ENCODE measurements at places on chromosomes 11 and 22.

DNA sequence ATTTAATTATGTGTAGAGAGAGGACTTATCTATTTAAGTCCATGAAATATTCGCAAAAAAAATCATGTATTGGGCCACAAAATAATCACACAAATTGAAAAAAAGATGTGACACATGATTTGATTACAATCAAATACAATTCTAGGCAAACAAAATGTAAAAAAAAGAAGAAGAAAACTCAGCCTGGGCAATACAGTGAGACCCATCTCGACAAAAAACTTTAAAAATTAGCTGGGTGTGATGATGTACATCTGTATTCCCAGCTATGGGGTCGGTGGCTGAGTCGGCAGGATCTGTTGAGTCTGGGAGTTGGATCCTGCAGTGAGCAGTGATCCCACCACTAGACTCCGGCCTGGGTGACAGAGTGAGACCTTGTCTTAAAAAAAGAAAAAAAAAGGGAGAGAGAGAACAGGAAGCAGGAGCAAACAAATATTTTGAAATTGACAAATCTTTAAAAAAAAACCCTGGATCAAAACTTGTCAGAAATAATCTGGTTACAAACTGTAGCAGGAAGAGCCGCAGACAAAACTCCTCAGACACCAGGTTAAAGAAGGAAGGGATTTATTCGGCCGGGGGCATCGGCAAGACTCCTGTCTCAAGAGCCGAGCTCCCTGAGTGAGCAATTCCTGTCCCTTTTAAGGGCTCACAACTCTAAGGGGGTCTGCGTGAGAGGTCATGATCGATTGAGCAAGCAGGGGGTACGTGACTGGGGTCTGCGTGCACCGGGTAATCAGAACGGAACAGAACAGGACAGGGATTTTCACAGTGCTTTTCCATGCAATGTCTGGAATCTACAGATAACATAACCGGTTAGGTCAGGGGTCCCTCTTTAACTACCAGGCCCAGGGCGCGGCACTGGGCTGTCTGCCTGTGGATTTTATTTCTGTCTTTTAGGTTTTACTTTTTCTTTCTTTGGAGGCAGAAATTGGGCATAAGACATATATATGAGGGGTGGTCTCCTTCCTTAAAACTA is 3.3 kb upstream of the TYMP start:
- DNase-seq: no peak

DNA sequence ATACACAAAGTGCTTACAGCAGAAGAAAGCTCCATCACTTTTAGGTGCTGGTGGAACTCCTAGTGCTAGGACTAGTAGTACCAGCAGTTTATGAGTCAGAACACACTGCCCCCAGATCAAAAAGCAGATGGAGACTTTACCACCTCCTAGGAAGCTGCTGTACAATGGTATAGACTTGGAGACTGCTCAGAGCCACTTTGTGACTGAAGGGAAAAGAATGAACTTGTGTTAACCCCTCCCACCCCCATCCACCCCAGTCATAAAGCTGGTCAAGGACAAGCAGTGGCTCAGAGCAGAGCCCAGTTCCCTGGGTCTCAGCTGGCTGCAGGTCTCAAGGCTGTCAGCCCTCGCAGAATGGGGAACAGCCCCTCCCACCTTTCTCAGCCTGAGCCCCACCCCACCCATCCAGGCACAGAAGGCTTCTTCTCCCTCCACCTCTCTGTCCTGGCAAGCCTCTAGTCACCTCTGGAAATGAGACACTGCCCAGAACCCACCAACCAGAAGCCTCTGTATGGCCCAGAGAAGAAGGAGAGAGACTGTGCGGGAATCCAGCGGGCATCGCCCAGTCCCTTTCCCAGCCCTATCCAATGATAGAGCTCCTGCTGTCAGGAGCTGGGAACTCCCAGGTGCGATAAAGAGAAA is 23.8 kb downstream of the PACSIN2 start:
- DNase-seq: no peak

DNA sequence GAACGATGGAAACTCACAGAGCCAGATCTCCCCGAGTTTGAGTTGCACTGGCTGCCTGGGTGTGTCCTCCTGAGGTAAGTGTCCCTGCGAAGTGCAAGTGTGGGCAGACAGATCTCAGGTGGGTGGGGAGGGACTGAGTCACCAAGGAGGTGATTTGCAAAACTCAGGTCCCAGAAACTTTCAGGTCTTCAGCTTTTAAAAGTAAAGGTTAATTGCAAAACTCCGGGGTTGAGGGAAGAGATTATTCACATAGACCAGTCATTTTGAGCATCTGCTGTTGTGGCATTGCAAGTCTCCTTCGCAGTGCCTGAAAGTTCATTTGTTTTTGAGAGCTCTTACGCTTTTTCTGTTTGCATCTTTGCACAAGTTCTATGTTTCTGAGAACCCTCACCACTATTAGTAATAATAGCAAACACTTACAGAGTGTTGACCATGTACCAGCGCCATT is 7.1 kb downstream of the CD44 start:
- DNase-seq: no peak

GRCh38 chr22:27387561-27387960 is 414.0 kb downstream of the MN1 start:
- DNase-seq: no peak

DNA sequence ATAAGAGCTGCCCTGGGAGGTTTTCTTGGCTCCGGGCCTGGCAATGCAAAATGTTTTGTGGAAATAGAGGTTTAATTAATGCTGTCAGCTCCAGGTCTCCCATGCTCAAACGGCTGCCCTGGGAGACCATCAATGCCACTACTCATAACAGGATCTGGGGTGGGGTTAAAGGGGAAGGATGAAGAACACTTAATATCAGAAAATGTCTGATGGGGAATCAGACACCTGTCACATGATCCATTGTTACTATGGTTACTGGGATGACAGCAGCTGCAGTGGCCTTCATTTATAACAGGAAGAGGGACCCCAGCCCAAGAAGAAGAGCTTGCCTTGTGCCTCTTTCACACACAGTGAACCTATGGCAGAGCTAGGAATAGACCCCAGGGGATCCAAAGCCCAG is 2.2 kb upstream of the SYT13 start:
- no peak for DNase-seq
